Renal cortex interstitium (tissue), 15 donors: ENCODE measurements at places on chromosomes 1 and 21. TPM values are rescaled to one million over a fixed set of nuclear protein-coding genes. Genes with fewer than 3 reads are reported as not detected.
A peak's percentile ranks its signal among the peaks of the same experiment; 100 is the strongest.

GRCh38 chr1:41222496-41222895 lies 19.6 kb downstream of the SCMH1 start:
- DNase-seq = no peak

- DNase-seq = peak; percentile 42
Observed at GRCh38 chr1:247111700-247112478, 7.7 kb upstream of the ZNF669 start.

DNA sequence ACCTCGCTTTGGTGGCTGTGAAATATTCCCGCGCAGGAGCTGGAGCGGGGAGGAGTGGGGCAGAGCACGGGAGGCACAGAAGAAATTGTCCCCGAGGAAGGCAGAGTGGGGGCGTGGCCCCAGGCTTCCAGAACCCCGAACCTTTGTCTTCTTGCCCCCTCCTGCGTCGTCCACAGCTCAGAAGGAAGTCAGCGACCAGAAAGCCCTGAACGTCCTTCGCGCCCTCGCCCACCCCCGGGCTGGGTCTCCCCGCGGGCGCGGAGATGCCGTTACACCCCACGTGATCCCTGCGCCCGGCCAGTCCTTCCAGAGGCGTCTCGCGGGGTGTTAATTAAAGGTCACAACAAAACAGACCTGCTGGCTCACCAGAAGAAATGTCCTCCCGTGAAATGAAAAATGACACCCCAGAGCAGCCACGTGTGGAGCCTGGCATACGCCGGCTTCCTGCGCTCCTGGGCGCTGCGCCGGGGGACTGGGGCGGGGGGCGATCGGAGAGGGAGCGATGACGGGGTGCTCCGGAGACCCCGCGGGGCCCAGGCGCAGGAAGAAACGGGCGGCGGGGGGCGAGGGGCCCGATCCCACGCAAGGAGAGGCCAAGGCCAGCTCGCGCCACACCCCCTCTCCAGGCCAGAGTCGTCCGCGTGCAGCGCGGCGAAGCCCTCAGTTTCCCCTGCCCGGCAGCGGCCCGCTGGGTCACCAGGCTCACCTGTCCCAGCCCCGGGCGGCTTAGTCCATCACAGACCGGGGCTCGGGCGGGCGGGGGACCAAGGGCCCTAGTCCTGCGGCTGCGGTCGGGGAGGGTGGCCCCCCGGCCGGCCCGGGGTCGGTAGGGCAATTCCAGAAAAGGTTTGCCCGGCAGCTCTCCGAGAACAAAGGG lies 995 bp upstream of the KIF26B start:
- no peak for DNase-seq

DNA sequence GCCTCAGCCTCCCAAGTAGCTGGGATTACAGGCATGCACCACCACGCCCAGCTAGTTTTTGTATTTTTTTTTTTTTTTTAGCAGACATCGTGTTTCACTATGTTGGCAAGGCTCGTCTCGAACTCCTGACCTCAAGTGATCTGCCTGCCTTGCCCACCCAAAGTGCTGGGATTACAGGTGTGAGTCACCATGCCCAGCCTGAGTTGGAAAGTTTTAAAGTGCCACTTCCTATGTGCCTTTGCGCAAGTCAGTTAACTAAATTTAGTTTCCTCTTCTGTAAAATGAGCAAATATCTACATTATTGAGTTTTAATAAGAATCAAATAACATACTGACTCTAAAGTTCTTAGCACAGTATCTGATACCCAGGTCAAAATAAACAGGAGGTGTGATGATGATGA lies 12.4 kb downstream of the SLC19A2 start:
- DNase-seq = no peak

- no peak for DNase-seq
Observed at GRCh38 chr21:42594616-42595282, 58.7 kb upstream of the PDE9A start.

DNA sequence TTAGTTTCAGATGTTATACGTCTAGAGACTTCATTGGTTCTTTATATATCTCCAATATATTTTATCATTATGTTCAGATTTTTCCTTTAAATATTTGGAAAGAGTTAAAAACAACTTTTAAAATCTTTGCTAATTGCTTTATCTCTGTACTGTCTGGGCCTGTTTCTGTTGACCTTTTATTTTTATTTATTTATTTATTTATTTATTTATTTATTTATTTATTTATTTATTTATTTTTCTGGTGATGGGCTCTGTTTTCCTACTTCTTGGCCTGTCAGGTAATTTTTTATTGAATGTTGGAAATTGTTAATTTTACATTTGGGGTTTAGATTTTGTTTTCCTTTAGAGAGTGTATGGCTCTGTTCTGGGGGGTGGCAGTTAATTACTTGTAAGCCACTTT lies 279.7 kb upstream of the KAZN start:
- no peak for DNase-seq

- no peak for DNase-seq
Observed at GRCh38 chr21:28522014-28522799, 470.5 kb downstream of the LTN1 start.

- no peak for DNase-seq
Observed at GRCh38 chr21:16117851-16118590, 388.2 kb downstream of the USP25 start.

- DNase-seq = no peak
Observed at GRCh38 chr1:234307726-234308125, 65.5 kb upstream of the COA6 start.

GRCh38 chr1:53321776-53322602 lies 5.9 kb downstream of the LRP8 start:
- no peak for DNase-seq

- no peak for DNase-seq
Observed at GRCh38 chr1:27427816-27428315, 35.4 kb downstream of the GPR3 start.

GRCh38 chr1:89147678-89148658 lies 22.1 kb upstream of the GBP2 start:
- DNase-seq = no peak

DNA sequence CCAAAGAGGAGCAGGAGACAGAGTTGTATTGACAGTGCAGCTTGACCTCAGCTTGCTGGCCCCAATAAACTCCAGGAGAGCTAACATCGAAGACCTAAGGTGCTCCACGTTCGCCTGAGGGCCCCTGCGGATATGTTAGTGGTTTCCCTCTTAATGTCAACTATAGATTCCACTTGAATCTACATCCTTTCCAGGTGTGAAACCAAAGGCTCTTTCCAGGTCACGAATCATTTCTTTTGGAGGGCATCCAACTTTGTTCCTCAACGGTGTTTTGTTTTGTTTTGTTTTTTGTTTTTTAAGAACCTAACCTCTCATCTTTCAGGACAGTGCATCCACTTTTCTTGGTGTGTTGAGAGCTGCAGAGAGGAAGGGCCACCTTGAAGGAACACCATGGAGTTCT lies 267.6 kb upstream of the SGIP1 start:
- DNase-seq = no peak

GRCh38 chr1:208393826-208394225 lies 149.6 kb upstream of the PLXNA2 start:
- no peak for DNase-seq

DNA sequence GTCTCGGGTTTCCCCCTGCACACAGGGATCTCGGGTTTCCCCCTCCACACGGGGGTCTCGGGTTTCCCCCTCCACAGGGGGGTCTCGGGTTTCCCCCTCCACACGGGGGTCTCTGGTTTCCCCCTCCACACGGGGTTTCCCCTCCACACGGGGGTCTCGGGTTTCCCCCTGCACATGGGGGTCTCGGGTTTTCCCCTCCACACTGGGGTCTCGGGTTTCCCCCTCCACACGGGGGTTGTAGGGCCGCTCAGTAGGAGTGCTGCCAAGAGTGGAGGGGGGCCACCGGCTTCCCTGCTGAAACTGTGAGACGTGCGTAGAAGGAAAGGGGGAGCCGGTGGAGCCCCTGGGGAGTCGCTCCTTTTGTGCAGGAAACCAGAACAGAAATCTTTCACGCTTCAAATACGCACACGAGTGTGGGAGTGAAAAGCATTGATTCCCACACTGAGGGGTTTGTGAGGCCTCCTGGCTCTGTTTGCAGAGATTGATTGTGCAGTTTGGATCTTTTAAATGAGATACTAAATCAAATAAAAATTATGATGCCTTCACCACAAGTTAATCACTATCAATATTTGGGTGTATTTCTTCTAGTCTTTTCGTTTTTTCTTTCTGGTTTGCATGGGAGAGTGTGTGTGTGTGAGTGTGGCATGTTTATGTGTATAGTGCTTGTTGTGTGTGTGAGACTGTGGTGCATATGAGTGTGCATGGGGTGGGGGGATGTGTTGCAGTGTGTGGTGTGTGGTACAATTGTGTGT lies 54.3 kb upstream of the TRAPPC10 start:
- DNase-seq = peak; percentile 55

DNA sequence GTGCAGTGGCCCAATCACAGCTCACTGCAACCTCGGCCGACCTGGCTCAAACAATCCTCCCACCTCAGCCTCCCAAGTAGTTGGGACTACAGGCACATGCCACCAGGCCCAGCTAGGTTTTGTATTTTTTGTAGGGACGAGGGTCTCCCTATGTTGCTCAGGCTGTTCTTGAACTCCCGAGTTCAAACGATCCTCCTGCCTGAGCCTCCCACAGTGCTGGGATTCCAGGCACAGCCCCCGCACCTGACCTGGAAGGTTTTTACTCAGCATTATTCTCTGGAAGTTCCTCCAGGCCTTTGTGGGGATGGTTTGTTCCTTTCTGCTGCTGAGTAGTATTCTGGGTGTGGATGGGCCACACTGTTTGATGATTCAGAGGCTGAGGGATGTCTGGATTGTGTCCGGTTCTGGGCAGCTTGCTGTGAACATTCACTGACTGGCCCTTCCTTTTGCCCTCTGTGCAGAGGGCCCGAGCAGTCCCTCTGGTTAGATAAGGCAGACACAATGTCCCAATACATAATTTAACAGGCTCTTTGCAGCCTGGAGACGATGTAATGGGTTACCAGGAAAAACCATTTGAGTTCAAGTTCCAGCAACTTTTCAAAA lies 6.0 kb upstream of the TRAPPC10 start:
- DNase-seq = no peak

- DNase-seq = no peak
Observed at GRCh38 chr1:115543247-115543646, 98.5 kb upstream of the VANGL1 start.

GRCh38 chr1:118999348-119000071 lies 11.4 kb upstream of the TBX15 start:
- DNase-seq = no peak

- no peak for DNase-seq
Observed at GRCh38 chr1:12386130-12386529, 156.3 kb downstream of the VPS13D start.

DNA sequence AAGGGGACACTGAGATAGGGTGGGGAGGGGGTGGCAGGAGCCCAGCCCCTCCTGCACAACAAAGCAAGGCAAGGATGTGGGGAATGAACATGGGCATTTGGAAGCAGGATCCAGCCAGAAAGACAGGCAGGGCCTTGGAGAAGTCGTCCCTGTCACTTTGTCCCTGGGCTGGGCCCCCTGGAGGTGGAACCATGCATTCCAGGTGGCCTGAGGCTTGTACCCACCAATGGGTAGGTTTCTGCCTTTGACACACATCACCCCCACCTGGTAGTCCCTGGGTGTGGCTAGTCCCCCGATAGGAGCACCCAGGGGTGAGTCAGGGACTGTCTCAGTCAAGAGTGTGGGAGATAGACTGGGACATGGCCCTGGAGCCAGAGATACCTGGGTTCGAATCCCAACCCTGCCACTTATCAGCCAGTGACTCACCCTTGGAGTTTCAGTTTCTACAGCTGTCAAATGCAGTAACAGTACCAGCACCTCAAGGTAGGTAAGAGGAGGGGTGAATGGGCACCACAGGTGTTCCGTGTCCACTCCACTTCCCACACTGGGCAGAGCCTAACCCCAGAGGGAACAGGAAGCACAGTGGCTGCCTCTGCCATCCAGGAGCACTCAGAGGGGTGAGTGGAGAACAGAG lies 10.0 kb downstream of the PLA2G2D start:
- no peak for DNase-seq

DNA sequence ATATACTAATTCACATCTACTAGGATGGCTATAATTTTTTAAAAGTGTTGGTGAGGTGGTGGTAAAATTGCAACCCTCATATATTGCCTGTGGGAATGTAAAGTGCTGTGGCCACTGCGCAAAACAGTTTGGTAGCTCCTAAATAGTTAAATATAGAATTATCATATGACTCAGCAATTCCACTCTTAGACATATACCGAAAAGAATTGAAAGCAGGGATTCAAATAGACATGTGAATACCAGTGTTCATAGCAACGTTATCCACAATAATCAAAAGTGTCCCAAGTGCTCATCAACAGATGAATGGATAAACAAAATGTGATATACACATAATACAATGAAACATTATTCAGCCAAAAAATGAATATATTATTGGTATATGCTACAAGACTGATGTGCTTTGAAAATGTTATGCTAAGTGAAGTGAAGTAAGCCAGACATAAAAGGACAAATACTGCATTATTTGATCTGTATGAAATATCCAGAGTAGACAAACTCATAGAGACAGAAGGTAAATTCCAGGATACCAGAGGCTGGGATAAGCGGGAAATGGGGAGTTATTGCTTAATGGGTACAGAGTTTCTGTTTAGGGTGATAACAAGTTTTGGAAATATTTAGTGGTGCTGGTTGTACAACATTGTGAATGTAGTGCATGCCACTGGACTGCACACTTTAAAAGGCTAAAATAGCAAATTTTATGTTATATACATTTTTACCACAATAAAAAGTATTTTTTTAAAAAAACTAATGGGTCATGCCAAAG lies 342.5 kb downstream of the SEC16B start:
- no peak for DNase-seq

GRCh38 chr1:78869136-78869535 lies 137.4 kb downstream of the ADGRL4 start:
- DNase-seq = no peak

GRCh38 chr1:196070940-196071339 lies 537.3 kb downstream of the KCNT2 start:
- DNase-seq = no peak

DNA sequence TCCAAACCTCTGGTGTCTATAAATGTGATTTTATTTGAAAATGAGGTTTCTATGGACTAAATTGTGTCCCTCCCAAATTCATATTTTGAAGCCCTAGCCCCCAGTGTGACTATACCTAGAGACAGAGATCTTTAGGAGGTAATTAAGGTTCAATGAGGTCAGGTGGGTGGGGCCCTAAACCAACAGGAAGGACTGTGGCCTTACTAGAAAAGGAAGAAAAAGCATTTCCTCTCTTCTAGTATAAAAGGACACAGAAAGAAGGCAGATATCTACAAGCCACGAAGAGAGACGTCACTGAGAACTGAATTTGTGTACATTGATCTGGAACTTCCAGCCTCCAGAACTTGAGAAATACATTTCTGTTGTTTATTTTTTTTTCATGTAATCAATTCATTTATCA lies 123.1 kb upstream of the RUNX1 start:
- DNase-seq = no peak

GRCh38 chr1:65255035-65255655 lies 54.2 kb upstream of the DNAJC6 start:
- no peak for DNase-seq

The PRELP gene
- polyA plus RNA-seq = 4.4 TPM

The SDE2 gene
- polyA plus RNA-seq = 23.8 TPM

The ZFP69 gene
- polyA plus RNA-seq = 8.1 TPM

The PTGER3 gene
- polyA plus RNA-seq = 36.6 TPM

The TRIM67 gene
- 0.09 TPM for polyA plus RNA-seq

The LCE3D gene
- not detected for polyA plus RNA-seq
